ENCODE measurements at places on chromosomes 11 and 22. TPM values are rescaled to one million over a fixed set of nuclear protein-coding genes. Genes with fewer than 3 reads are reported as not detected.
A peak's percentile ranks its signal among the peaks of the same experiment; 100 is the strongest.

Gene FGF4
- total RNA-seq = not detected

- peak overlapping the region; percentile 37 for H3K27ac ChIP-seq
- H3K4me1 ChIP-seq = peaks cover 11% of the 10 kb centered on the region
- H3K36me3 ChIP-seq = no peaks in the 10 kb centered on the region
- no peak for DNase-seq
- H3K27me3 ChIP-seq = no peaks in the 10 kb centered on the region
Measured at GRCh38 chr11:36009473-36009872, 65.6 kb downstream of the LDLRAD3 start.

- H3K27ac ChIP-seq = peak overlapping the region; percentile 79
- H3K27me3 ChIP-seq = no peaks in the 10 kb centered on the region
- H3K36me3 ChIP-seq = peaks cover 64% of the 10 kb centered on the region
Measured at GRCh38 chr11:8728563-8728962, 46.0 kb downstream of the RPL27A start.

DNA sequence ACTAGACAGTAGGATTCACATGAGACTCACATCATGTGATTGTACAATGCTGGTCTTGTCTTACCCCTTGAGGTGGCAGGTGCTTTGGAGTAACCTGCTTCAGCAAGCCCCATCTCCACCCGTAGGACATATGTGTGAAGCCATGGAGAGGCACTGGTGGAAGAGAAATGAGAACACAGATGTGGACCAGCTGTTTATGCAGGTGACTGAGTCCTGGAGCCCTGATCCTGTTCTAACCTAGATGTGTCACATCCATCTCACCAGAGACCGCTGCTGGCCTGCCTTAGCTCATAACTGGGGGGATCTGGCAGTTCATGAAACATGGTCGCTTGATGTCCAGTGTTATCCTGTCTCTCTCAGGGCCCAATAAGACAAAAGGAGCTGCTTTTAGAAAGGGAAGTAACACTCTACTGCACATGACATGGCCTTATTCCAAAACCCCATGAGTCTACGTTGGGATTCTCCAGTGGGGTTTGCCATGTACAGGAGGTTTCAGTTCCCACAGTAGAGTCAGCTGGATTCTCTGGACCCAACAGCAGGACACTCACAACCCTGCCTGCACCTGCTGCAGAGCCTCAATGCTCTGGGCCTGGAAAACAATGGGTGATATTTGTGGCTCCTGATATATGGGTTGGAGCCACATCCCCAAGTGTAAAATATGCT is 62.0 kb downstream of the GGTLC2 start:
- no peaks in the 10 kb centered on the region for H3K4me1 ChIP-seq
- no peak overlapping the region for H3K4me3 ChIP-seq
- H3K27me3 ChIP-seq = peaks cover 8% of the 10 kb centered on the region
- no peak overlapping the region for H3K27ac ChIP-seq

- DNase-seq = no peak
- no peak overlapping the region for H3K4me3 ChIP-seq
- H3K27ac ChIP-seq = no peak overlapping the region
- H3K4me1 ChIP-seq = peaks cover 14% of the 10 kb centered on the region
- H3K27me3 ChIP-seq = no peaks in the 10 kb centered on the region
Measured at GRCh38 chr11:67612751-67613150, 6.0 kb downstream of the NDUFV1 start.

DNA sequence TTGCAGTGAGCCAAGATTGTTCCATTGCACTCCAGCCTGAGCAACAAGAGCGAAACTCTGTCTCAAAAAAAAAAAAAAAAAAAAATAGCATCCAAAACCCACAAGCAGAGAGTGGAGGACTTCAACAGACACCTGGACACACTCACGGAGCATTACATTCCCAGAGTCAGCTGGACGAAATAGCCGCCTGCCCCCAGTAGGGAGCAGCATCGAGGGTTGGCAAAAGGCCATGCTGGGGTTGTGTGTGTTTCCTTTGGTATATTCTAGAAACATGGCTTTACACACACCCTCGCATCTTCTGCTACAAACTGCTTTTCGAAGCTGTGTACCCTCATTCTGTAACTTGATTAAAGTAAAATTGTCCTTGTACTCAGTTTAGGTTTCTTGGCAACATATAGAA is 5.3 kb downstream of the ADA2 start:
- no peak for DNase-seq
- H3K27ac ChIP-seq = no peak overlapping the region
- no peaks in the 10 kb centered on the region for H3K4me1 ChIP-seq
- no peaks in the 10 kb centered on the region for H3K36me3 ChIP-seq

Gene LUZP2
- total RNA-seq = 0.38 TPM

Gene SLC22A8
- total RNA-seq = not detected

DNA sequence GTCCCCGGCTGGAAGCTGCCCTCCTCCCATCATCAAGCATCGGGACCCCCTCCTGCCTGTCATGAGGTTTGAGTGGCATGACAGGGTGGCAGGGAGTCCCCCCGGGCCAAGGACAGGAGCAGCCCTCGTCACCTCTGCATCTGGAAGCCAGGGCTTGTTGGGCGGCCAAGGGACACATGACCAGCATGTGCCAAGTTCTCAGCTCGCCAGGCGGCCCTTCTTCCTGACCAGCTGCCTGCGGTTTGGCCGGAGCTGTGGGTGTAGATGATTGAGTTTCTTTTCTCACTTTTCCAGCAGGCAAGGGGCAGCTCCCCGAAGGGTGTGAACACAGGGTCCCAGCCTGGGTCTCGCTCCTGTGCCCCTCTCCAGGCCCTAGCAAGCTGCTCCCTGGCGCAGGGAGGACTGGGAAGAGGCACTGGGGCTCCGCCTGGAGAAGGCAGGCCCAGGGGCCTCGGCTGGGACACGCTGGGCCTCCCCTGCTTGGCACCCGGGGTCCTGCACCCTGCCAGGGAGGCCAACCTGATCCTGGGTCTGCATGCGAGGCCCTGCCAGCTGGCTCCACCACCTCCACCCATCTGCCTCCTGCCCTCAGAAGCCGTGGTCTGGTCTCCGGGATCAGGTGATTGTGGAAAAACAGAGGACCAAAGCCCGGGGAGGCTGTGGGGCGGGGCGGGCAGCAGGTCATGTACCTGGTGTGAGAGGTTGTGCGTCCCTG is 13.4 kb downstream of the ARHGAP8 start:
- no peak overlapping the region for H3K4me3 ChIP-seq
- DNase-seq = no peak
- no peaks in the 10 kb centered on the region for H3K27me3 ChIP-seq

GRCh38 chr11:93746101-93746500 is 4.6 kb downstream of the C11orf54 start:
- H3K4me1 ChIP-seq = no peaks in the 10 kb centered on the region
- no peaks in the 10 kb centered on the region for H3K27me3 ChIP-seq
- H3K27ac ChIP-seq = no peak overlapping the region
- DNase-seq = no peak

Gene SCO2
- 5.1 TPM for total RNA-seq

DNA sequence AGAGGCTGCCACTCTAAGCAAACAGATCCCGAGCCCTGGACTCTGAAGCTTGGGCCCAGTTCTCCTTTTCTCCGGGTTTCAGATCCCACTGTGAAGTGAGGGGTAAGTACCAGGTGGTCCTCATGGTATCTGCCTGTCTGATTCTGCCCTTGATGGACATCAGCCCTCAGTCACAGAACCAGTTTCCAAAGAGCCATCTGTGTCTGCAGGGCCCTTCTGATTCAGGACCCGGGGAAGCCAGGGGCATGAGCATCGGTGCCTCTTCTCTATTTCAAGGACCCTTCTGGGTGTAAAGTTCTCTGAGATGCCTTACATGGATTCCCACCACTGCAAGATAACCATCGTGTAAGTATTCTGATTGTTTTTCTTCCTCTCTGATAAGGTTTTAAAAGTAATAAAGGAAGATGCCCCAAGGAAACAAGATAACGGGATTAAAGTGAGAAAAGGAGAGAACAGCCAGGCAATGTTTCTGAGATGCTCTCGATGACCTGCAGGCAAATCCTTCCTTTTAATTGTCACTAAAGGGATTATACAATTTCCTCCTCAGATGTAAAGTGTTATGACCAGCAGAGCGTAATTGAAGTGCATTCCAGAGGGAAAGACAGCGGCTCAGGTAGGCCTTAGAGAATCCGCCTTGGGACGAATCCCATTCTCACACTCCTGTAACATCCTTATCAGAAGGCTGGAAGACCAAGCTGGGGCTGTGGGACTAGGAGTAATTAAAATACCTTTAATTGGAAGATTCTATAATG is 924.3 kb downstream of the TBC1D22A start:
- H3K27me3 ChIP-seq = no peaks in the 10 kb centered on the region
- H3K27ac ChIP-seq = no peak overlapping the region
- H3K36me3 ChIP-seq = no peaks in the 10 kb centered on the region
- H3K4me1 ChIP-seq = no peaks in the 10 kb centered on the region

- no peaks in the 10 kb centered on the region for H3K36me3 ChIP-seq
- H3K4me3 ChIP-seq = no peak overlapping the region
- no peaks in the 10 kb centered on the region for H3K27me3 ChIP-seq
- DNase-seq = no peak
Measured at GRCh38 chr11:107665018-107665417, 46.8 kb downstream of the SLN start.

DNA sequence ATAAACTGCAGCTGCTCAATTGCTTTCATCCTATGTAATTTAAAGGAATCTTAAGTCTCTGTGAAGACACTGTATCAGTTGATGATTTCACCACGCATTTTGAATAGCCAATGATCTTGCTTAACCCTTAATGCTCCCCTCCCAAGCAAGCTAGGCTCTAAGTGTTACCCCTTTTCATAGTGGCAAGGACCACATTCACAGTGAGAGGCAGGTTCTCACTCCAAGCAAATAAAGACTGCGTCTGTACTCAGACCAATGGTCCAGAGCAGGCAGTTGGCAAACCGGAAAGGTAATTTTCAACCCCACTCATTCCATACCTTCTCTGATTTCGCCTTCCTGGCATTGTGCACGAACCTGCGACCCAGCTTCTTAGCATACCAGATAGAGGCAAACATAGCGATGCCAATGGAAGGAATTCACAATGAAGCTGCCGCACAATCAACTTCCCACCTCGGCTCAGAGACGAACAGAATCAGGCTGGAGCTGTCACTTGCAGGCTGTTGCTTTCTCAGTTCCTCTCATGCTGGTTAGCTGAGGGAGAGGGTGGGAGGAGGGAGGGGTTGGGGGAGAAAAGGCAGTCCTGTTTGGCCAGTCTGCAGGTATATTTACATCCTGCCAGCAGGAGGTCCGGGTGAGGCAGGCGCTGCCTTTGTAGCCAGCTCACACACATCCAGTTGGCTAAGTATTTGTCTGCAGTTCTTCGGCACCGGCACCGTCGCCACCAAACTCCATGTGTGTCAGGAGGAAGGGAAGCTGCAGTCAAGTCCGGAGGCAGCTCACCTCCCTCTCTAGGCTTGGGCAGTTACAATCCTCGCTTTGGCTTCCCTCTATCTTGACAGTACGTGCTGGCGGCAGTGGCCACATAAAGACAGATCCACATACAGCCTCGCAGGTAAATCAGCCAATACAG is 1151.2 kb upstream of the CCDC90B start:
- no peak overlapping the region for H3K27ac ChIP-seq
- H3K36me3 ChIP-seq = no peaks in the 10 kb centered on the region
- no peaks in the 10 kb centered on the region for H3K27me3 ChIP-seq
- no peak for DNase-seq

- no peak overlapping the region for H3K27ac ChIP-seq
- no peak overlapping the region for H3K4me3 ChIP-seq
- no peaks in the 10 kb centered on the region for H3K4me1 ChIP-seq
- no peak for DNase-seq
Measured at GRCh38 chr22:31980628-31981027, 36.3 kb downstream of the YWHAH start.

Gene DUSP8
- 1.3 TPM for total RNA-seq

Gene HBE1
- not detected for total RNA-seq

DNA sequence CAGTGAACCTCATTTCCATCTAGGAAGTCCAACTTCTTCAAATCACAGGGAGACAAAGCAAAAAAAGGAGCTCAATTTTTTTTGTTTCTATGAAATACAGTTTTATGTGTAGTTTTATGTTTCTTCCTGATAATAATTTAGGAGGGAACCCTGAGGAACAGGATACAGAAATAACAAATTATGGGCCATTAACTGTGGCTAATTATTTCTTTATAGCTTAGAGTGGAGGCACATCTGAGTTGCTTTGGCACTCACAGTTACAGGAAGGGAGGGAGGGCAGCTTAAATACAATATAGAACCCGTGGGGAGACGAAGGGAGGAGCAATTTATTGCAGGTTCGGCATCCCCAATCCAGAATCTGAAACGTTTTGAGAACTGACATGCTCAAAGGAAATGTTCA is 37.1 kb upstream of the HORMAD2 start:
- H3K27ac ChIP-seq = no peak overlapping the region
- DNase-seq = no peak
- no peaks in the 10 kb centered on the region for H3K27me3 ChIP-seq
- peaks cover 37% of the 10 kb centered on the region for H3K4me1 ChIP-seq

Gene IGF2
- 0.76 TPM for total RNA-seq

Gene PRMT3
- 15.2 TPM for total RNA-seq

Gene LRRC74B
- not detected for total RNA-seq

- no peak for DNase-seq
- H3K4me3 ChIP-seq = no peak overlapping the region
- no peaks in the 10 kb centered on the region for H3K36me3 ChIP-seq
- peak overlapping the region; percentile 73 for H3K27ac ChIP-seq
- no peaks in the 10 kb centered on the region for H3K27me3 ChIP-seq
Measured at GRCh38 chr22:17944256-17944655, 80.1 kb downstream of the MICAL3 start.

- H3K4me1 ChIP-seq = peaks cover 12% of the 10 kb centered on the region
- no peak overlapping the region for H3K27ac ChIP-seq
- no peaks in the 10 kb centered on the region for H3K27me3 ChIP-seq
- no peak overlapping the region for H3K4me3 ChIP-seq
- no peak for DNase-seq
Measured at GRCh38 chr11:66866511-66866986, 9.7 kb downstream of the LRFN4 start.

Data from esophagus squamous epithelium (tissue), 5 donors.